Urinary bladder (tissue), 4 donors: ENCODE measurements at places on chromosomes 5 and 9.
A peak's percentile ranks its signal among the peaks of the same experiment; 100 is the strongest.

- DNase-seq, result no peak
These were observed 51.4 kb downstream of the EBF1 start for GRCh38 chr5:159048298-159048697.

GRCh38 chr5:56389261-56389660 lies 156.1 kb upstream of the ANKRD55 start:
- DNase-seq, result no peak

GRCh38 chr5:118310401-118310800 lies 677.9 kb downstream of the DTWD2 start:
- no peak for DNase-seq

GRCh38 chr5:89437450-89438435 lies 554.8 kb upstream of the MEF2C start:
- DNase-seq, result no peak

DNA sequence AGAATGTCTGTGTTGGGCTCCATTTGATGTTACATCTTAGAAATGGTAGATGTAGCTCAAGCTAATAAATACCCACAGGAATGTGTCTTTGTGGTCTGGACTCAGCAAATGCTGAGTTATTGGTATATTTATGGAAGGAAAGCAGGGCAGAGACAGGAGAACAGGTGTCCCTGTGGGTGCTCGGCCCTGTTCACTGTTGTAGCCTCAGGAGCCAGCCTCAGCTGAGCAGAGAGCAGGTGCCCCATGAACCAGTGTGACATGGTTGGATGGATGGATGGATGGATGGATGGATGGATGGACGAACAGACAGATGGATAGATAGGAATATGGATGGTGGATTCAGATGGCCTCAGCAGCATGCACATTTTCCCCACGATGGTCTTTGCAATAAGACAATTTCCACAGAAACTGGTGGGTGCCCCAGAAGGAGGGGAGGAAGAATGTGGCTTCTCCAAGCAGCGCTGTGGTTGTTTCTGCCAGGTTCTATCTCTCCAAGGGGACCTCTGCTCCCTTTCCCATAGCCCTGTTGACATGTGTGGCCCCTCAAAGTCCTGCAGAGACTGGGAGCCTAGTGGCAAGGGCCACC lies 8.2 kb upstream of the IRF1 start:
- DNase-seq, result no peak

DNA sequence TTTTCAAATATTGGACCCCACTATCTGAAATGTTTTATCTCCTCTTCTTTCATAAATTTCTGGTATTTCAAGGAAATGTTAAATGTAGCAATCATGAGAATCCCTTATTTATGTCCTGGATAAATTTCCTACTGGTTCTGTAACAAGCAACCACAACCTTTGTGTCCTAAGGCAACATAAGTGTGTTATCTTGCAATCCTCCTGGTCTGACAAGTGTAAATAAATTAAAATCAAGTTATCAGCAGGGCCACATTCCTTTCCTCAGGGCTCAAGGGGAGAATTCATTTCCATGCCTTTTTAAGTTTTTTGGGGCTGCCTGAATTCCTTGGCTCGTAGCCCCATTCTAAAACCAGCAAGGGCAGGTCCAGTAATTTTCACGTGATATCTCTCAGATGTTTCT lies 83.2 kb downstream of the CDH9 start:
- DNase-seq, result no peak

GRCh38 chr9:128626181-128626580 lies 30.5 kb downstream of the DYNC2I2 start:
- no peak for DNase-seq

GRCh38 chr9:115015018-115015635 lies 84.7 kb upstream of the TNFSF8 start:
- no peak for DNase-seq

GRCh38 chr5:155307229-155307628 lies 293.7 kb downstream of the KIF4B start:
- no peak for DNase-seq

GRCh38 chr9:74824654-74825053 lies 63.1 kb downstream of the TRPM6 start:
- DNase-seq, result peak; percentile 25
